ENCODE measurements at places on chromosomes 6 and 20.

DNA sequence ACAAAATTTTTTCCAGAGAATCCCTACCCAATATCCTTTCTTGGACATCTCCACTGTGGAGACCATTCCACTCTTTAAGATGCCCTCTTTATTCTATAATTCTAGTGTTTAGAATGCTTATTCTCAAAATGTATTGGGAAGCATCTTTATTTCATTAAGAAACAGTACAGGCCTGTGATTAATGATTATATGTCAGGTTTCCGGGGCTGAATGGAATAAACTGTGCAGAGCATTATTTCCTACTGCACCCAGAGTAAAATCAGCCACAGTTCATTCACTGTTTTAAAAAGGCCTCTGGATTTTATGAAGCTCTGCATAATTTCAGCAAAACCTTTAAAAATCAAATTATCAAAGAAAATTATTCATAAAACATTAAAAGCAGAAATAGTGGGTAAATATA is 42.6 kb downstream of the DSE start:
- DNase-seq = no peak

DNA sequence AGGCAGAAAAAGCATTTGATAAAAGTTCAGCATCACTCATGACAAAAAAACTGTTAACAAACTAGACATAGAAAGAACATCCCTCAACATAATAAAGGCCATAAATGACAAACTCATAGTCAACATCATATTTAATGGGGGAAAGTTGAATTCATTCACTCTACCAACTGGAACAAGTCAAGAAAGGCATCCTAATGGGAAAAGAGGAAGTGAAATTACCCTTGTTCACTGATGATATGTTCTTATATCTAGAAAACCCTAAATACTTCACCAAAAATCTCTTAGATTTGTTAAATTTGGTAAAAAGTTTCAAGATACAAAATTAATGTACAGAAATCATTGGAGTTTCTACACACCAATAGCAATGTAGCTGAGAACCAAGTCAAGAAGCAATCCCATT is 48.9 kb downstream of the GGTLC1 start:
- DNase-seq = no peak

GRCh38 chr20:6976106-6976900 is 208.8 kb downstream of the BMP2 start:
- DNase-seq = no peak

DNA sequence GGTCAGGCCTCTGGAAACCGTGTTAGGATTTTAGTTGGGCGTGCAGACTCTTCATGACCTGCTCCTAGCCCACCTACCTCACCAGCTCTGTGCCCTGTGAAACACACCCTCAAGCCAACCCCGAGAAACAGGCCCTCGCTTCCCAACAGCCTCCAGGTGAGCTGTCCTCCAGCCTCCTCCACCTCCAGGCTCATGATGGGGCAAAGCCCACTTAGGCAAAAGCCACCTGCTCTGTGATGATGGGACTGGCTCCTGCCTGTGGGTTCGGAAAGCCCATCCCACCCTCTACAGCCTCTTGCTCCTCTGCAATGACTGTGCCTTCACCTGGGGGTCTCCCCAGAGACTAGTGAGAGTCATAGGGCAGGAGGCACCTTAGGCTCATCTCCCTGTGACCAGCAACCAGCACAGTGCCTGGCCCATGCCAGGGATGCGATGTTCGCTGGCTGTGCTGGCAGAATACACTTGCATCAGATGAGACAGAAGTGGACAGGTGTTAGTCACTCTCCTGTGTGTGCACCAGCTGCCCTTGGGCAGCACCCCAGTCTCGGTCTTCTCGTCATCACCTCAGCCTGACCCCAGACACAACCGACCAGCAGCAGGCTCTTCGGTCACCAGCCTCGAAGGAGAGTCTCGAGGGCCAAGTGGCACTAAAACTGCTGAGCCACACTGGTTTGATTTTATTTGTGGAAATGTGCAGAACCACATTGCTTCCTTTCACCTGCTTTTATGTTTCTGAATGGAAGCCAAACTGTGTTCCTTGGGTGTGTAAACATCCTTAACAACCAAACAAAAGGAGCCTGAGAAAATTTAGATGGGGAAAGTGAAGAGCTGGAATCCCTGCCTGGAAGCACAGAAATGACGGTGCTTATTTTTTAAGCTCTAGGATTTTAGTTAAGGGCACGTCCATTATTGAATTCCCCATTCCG is 10.7 kb downstream of the PXDC1 start:
- no peak for DNase-seq

DNA sequence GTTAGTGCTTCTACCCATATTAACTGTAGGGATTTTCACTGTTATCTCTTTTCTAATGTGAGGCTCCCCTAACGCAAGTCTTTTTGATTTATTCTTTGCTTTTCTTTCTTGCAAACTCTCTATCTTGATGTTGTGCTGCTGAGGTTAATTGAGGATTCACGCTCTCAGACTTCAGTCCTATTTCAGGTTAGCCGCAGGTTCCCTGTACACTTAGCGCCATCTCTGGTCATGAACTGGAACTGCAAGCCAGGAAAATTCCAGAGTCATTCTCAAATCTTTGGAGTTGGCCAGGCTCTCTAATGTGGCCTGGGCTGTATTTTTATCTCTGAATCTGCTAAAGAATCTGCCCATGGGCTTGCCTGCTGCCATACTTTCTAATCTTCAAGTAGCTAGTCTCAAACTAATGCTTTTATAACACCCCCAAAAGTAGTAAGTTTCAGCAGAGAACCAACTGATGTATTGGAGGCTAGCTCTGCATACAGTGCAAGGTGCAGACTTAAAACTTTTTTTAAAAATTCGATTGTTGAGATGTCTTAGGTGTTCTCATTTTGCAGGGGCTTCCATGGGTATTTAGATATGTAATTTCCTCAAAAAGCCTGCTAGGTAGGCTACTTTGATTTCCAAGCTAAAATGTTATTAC is 91.1 kb upstream of the OPRM1 start:
- no peak for DNase-seq

GRCh38 chr6:8269872-8270454 is 165.4 kb downstream of the SLC35B3 start:
- DNase-seq = no peak

DNA sequence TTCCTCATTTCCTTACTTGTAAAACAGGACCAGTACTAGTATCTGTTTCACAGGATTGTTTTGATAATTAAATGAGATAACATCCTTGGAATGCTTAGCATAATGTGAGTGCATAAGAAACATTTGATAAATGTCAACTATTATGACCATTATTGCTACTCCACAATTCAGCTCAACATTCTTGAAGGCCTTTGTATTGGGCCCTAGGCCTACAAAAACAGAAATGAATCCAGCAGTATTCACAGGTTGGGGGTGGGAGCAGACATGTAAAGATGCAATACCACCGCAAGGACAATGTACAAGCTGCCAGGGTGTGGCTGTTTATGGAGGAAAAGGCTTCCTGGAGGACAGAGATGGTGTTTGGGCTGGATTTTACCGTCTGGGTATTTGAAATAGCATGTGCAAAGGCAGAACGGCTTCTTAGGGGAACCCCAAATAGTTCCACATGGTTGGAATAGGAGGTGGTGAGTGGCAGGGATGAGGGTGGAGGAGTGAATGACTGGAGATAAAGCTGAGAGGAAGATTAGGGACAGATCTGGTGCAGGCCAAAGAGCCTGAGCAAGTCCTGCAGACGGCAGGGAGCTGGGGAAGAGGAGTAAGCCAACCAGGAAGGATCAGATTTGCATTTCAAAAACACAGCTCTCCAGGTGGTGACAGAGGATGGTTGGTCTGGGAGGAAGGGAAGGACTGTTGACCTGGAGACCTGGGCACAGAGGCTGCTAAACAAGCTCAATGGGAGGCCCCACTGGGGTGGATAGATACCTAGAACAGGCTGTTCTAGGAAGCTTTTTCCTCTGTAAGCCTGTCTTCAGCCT is 57.0 kb upstream of the EPB41L1 start:
- no peak for DNase-seq

GRCh38 chr20:50191544-50192363 is 1.1 kb downstream of the CEBPB start:
- no peak for DNase-seq

- DNase-seq = no peak
These were observed 9.4 kb downstream of the CCN5 start for GRCh38 chr20:44724423-44725091.

GRCh38 chr6:12590901-12591300 is 125.7 kb upstream of the PHACTR1 start:
- DNase-seq = no peak

DNA sequence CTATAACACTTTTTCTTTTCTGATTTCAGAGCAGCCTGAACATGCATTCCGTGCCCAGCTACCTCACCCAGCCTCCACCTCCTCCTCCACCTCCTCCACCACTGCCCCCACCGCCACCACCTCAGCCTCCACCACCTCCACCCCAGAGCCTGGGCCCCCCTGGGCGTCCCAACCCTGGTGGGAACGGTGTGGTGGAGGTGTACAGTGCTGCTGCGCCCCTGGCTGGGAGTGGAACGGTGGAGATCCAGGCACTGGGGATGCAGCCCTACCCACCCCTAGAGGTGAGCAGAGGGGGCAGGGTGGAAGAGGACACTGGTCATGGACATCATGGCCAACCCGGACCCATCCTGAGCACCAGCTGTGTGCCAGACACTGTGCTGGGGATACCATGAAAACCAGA is 21.3 kb downstream of the ZNF341 start:
- DNase-seq = no peak

- no peak for DNase-seq
These were observed 6.0 kb downstream of the SCRT2 start for GRCh38 chr20:669573-669972.

DNA sequence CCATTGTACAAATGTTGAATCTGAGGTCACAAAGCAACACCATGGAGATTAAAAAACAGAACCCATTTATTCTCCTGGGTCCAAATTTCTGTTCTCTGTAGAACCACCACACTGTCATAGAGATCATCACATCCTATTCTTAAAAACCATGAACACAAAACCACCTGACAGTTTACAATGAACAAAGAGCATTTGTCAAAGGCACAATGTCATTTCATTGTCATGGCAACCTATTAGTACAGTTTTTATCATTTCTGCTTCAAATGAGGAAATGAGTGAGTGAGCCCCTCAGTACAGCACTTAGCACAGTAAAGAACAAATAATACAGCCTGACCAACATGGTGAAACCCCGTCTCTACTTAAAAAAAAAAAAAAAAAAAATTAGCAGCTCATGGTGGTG is 23.1 kb upstream of the LAMP5 start:
- no peak for DNase-seq

- DNase-seq = no peak
These were observed 533.9 kb downstream of the TFAP2B start for GRCh38 chr6:51352506-51353029.

GRCh38 chr20:47191074-47191673 is 165.3 kb downstream of the ZMYND8 start:
- DNase-seq = no peak

DNA sequence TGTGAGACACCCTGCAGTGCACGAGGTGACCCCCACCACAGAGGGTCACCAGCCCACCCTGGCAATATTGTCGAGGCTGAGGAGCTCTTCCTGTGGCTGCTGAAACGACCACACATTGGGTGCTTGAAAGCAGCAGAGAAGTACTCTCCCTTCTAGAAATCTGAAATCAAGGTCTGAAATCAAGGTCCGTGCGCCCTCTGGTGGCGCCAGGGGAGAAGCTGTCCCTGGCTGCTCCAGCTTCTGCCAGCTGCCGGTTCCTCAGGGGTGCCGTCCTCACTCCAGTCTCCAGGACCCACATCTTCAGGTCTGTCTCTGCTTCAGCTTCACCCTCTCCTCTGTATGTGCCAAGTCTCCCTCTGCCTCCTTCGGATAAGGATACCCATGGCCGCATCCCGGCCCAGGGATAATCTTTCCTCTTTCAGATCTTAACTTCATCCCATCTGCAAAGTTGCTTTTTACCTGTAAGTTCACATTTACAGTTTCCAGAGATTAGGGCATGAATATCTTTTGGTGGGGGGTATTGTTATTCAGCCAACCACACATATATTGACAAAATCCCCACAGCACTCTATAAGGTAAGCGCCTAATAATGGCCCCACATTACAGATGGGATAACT is 108.3 kb upstream of the PHACTR3 start:
- DNase-seq = peak; percentile 12

- DNase-seq = no peak
These were observed 62.7 kb upstream of the ISM1 start for GRCh38 chr20:13158369-13158768.

DNA sequence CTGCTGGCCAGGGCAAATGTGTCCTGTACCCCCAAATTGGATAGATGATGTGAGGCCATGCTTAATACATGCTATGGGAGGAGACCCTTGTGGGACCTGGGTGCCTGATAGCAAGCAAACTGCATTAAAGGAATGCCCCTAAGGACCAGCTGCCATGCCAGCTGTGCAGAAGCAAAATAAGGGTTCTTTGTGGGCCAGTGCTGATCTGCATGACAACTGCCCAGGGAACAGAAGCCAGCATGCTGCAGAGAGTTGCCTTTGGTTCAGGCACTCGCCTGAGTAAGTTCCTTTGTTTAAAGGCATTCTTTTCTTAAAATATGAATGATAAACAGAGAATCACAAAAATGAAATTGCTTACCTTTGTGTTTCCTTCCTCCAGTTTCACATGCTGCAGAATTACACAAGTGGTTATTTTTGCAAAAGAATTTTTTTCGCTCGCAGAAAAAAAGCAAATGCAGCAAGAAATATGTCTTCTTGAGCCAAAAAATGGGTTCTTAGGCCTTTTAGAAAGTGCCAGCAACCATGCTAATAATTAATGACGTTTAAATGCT is 6.9 kb upstream of the SYNDIG1 start:
- DNase-seq = no peak

DNA sequence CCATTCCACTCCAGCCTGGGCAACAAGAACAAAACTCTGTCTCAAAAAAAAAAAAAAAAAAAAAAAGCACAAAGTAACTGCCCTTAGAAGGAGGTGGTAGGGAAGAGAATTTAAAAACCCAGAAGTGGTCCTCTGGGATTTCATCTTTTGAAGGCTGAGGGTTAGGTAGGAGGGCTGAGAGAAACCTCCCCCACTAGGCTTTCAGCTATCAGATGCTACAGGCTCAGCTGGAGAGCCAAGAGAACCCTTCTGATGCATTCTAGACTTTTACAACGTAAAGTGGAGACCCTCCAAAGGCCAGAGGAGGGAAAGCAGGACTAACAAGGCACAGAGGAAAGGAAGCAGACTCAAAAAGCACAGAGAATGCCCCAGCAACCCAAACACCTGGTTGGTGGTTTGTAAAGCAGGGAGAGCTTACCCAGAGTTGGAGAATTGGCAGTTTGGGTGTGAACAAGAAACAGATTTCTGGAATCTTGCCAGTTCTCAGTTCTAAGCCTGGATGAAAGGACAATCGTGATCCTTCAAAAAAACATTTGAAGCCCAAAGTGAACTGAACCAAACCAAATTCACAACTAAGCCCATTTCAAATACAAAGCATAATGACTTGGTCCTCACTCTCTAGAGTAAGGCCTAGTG is 23.2 kb upstream of the SPAG4 start:
- DNase-seq = no peak

- DNase-seq = no peak
These were observed 632.7 kb downstream of the RFPL4B start for GRCh38 chr6:112979830-112980229.

GRCh38 chr6:55528624-55529023 is 50.4 kb downstream of the HMGCLL1 start:
- DNase-seq = no peak
